Fibroblast of skin of scalp (primary cell): ENCODE measurements at places on chromosomes 12 and 14.
A peak's percentile ranks its signal among the peaks of the same experiment; 100 is the strongest.

DNA sequence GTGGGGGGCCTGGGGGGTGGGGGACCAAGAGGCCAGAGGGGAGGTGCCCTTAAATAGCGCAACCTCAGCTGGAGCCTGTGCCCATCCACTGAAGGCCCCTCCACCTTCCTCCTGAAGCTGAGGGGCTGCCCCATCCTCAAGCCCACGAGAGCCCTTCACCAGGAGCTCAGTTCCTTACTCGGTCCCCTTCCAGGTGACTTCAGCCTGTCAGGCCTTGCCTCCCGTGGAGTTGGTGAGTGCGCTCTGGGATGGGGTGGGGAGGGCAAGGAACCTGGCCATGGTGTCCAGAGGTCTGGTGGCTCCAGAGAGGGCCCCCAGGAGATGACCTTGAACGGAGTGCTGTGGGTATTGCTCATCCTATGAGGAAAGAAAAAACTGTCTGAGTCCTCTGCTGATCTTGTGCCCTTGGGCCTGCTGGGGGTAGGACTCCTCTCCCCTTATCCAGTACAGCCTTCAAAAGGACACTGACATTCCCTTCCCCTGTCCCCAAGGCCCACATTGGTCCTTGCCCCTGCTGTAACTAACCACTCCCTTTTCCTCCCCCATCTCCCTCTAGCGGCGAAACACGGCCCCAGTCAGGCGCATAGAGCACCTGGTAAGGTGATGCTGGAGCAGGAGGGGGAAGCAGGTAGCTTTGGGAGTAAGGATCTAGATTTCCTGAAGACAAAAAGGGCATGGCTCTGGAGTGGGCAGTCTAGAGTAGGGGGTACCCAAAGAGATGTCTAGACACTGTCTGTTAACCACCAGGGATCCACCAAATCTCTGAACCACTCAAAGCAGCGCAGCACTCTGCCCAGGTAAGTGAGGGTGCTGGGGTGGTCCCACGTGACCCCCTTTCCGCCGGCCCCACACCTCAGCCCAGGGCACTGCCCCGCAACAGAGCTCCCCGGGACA lies 3.6 kb downstream of the TNS2 start:
- peak; percentile 34 for DNase-seq

- no peak for DNase-seq
These were observed 49.5 kb downstream of the CLMN start for GRCh38 chr14:95270203-95270602.

DNA sequence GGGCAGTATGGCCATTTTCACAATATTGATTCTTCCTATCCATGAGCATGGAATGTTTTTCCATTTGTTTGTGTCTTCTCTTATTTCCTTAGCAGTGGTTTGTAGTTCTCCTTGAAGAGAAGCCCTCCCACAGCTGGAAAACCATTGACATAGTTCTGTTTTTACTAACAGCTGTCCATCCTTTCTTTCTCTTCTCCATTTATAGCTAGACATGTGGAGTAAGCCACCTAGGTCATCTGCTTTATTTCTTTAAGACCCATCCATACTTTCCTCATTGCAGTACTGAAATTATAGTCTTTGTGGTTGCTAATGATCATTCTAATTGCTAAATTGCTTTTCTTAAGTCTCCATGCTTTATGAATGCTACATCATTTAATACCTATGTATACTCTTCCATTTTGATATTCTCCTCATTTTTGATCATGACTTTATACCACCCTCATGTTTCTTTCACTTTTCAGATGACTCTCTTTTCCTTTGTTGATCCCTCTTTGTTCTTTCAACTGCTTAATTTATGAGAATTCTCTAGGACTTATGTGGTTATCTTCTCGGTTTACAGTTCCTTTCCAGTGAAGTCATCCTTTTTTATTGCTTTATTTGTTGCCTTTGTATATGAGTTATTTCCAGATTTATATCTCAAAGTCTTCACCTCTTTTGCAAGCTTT lies 114.2 kb downstream of the PCNX1 start:
- DNase-seq, result peak; percentile 32

DNA sequence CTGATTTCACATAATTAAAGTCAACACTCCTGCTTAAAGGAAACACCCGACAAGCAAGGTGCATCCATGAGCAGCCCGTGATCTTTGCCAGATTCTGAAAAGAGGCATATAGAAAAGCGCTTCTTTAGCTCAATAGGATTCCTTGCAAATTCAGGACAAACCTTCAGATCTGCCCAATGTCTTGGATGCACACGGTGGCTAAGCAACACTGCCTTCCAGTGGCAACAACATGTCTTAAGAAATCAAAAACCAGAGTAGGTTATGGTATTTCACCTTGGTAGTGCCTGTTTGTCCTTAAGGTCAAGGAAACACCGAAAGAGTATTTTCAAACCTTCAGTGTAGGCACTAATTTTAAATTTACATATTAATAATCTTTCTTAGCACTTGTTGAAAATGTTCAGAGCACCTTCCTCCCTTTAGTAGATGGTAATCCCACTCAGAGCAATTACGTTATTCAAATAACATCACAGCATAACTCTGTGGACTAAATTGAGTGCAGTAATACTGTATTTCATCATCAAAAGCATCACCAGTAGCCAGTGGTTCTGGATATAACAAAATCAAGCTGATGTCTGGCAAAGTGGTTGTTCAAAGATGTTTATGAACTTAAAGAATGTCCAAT lies 58.0 kb upstream of the CDKN3 start:
- DNase-seq, result peak; percentile 45

DNA sequence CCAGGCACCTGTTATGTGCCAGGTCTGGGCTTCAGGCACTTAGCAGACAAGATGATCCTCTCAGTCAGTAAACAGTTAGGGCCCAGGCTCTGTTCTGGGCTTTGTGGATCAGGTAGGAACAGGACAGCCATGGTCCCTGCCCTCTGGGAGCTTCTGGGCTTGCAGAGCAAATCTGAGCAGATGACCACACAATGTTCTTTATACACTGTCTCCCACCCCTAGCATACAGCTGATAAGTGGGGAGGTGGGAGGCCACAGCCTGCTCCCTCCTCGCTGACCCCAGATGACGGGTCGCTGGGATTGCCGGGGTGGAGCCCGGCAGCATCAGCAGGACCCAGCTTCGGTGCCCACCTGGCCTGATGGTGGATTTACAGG lies 53.1 kb upstream of the RIN3 start:
- DNase-seq, result no peak

- no peak for DNase-seq
These were observed 37.4 kb downstream of the ANKRD9 start for GRCh38 chr14:102471921-102472790.

- no peak for DNase-seq
These were observed 34.9 kb downstream of the SH2B3 start for GRCh38 chr12:111440631-111441030.

DNA sequence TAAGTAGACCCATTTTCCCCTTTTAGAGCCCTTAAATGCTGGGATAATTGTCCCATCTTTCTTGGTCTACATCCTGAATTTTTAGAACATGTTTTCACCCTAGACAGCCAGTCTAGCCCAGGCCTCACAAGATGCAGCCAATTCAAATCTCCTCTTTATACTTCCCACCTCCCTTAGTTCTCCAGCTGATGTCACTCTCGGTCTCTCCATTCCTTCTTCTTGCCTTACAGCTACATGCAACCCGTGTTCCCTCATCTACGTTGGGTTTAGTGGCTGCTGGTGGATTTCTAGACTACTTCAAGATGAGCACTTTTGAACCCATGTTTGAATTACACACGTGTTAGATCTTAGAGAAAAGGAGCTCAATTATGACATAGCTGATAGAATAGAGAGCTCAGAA lies 132.0 kb downstream of the PPM1H start:
- peak; percentile 52 for DNase-seq

DNA sequence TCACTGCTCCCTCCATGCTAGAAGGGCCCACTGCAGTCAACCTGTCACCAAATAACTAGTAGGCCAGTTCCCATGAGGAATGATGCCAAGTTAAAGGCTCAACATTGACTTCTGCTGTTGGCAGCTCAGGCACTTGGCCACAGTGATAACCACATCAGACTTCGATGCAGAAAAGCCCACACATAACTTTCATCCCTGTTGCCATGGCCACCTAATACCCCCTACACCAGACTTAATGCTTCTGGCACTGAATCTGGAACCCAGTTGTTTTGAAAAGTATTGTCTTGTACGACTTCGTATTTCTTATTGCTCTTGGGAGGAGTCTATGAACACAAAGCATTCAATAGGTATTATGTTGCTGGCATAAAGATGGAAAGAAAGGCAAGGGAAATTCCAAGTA lies 44.3 kb upstream of the HELB start:
- DNase-seq, result no peak

DNA sequence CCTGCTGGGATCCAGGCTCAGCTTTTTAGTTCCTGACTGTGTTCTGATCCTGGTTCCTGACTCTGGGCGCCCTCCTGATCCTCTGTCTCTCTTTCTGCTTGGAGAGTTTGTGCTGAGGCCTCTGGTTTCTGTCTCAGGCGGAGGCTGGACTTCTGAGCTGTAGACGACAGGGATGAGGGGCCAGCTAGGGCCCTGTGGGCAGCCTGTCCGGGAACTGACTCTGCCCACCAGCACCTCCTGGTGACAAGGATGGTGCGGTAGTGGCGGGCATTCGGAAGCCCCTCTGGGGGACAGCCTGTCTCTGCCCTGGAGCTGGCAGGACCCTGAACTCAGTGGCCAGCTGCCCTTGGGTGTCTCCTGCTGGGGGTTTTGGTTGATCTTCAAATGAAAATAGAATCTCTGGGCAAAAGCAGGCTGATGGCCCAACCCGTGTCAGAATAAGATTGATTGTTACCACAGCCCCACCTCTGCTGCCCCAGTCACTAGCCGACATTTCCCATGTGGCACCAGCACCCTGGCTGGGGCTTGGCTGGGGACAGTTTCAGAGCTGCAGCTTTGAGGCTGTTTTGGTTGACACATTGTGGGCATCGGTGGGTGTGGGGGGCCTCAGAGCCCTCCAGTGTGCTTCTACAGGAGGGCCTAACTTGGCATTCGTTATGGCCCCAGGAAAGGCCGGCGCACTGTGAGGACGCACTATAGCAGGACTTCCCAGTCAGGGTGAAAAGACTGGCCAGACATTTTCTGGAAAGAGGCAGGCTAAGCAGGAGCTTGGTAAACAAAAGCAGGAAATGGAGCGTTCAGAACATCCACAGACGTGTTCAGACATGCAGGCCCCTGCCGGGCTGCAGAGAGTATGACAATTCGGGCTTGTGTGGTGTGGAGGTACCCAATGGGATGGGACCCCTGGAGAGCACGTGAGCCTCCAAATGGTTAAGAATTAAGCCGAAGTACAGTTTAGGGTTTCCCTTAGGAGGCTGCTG lies 16.2 kb downstream of the KRT80 start:
- DNase-seq, result no peak

- DNase-seq, result peak; percentile 62
These were observed 126.6 kb downstream of the BCAT1 start for GRCh38 chr12:24822121-24822899.

DNA sequence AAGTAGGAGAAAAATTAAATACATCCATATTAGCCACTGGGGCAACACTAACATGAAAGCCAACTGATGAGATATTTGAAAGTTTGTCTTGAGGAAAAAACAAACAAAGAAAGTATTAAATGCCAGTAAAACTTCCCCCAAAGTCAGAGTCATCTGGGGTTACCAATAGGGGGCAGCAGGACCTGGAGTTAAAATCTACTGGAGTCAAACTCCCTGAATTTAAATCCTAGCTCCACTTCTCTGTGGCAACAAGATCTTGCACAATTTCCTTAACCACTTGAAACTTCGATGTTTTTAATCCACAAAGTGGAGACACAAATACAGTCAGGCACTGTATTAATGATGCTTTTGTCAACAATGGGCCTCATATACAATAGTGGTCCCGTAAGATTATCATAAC lies 14.4 kb downstream of the PLEKHG7 start:
- peak; percentile 14 for DNase-seq

DNA sequence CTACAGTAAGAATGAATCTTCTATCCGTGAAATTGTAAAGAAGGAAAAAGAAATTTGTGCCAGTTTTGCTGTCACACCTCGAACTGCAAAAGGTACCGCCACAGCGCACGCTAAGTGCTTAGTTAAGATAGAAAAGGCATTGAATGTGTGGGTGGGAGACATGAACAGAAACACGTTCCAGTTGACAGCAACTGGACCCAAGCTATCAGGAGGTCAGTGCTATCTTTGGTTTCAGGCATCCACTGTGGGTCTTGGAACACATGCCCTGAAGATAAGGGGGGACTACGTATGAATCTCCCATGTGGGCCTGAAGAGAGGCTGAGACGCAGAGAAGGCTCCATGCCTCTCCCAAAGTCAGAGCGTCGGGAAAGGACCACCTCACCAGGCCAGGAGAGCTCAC lies 9.8 kb downstream of the IFFO1 start:
- no peak for DNase-seq

GRCh38 chr12:77894556-77894955 lies 63.9 kb downstream of the NAV3 start:
- no peak for DNase-seq

DNA sequence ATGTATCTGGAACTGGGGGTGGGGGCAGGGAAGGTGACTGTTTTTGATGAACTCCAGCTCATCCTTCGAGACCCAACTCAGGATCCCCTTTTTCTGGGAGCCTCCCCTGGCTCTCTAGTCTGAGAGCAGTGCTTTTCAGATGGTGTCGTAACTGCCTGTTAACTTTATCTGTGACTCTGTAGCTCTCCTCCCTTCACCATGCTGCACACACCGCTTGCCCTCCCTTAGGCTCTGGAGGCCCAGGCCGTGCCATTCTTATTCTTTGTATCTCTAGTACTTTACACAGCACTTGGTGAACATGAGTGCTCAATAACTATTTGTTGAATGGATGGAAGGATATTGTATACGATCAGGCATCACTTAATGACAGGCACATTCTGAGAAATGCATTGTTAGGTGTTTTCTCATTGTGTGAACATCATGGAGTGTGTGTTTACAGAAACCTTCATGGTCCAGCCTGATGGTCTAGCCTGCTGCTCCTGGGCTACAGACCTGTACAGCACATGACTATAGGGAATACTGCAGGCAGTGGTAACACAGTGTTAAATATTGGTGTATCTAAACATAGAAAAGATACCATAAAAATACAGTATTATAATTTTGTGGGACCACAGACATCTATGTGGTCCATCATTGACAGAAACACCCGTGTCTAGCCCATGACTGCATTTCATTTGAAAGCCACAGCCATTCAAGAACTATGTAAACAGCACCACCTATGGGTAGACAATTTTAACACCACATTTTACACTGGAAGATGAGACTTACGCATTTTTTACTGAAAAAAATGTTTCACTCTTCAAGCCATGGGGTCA lies 91.8 kb downstream of the EML1 start:
- DNase-seq, result peak; percentile 73

GRCh38 chr14:43754838-43755237 lies 752.2 kb downstream of the FSCB start:
- no peak for DNase-seq

- peak; percentile 3 for DNase-seq
These were observed 124.0 kb upstream of the TBX5 start for GRCh38 chr12:114529966-114530365.

GRCh38 chr12:9367828-9368227 lies 159.6 kb upstream of the PZP start:
- DNase-seq, result peak; percentile 20

- DNase-seq, result no peak
These were observed 85.3 kb downstream of the APAF1 start for GRCh38 chr12:98730412-98730811.
